ENCODE measurements at places on chromosomes 4 and X. TPM values are rescaled to one million over a fixed set of nuclear protein-coding genes. Genes with fewer than 3 reads are reported as not detected.

The REELD1 gene
- not detected for total RNA-seq

The FAM241A gene
- total RNA-seq: 6.6 TPM

The AFF2 gene
- total RNA-seq: 0.37 TPM

The ALB gene
- total RNA-seq: not detected

The ITM2A gene
- 0.98 TPM for total RNA-seq

The PARM1 gene
- 0.20 TPM for total RNA-seq

The PPID gene
- 15.1 TPM for total RNA-seq
